Stimulated activated CD4-positive, alpha-beta T cell treated with anti-CD3 and anti-CD28 coated beads, Interleukin-1b, Interleukin-23, amount 100 ng/mL, for 1 hour (primary cell): ENCODE measurements at places on chromosomes 1 and 21.

GRCh38 chr1:91099746-91100621 is 78.1 kb upstream of the ZNF644 start:
- DNase-seq = no peak

- no peak for DNase-seq
Observed at GRCh38 chr1:184813528-184814089, 59.0 kb upstream of the EDEM3 start.

- DNase-seq = no peak
Observed at GRCh38 chr1:51916587-51917405, 38.3 kb upstream of the NRDC start.

GRCh38 chr1:206570529-206570928 is 41.7 kb downstream of the EIF2D start:
- no peak for DNase-seq

DNA sequence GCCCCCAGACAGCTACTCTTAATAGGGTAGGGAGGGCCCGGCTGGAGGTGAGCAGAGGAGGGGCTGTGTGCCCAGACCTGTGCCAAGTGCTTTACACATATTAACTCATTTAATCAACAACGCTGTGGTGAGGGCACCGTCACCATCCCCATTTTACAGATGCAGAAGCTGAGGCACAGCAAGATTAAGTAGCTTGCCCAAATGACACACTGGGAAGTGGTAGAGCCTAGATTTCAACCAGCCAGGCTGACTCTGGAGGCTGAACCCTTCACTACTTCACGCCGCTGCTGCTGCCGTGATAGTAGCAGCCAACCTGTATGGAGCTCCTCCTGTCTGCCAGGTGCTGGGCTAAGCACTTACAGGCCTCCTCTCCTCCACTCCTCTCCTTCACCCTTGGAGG is 127.2 kb downstream of the PTPRU start:
- no peak for DNase-seq

GRCh38 chr1:8133190-8133589 is 107.1 kb upstream of the ERRFI1 start:
- DNase-seq = no peak

DNA sequence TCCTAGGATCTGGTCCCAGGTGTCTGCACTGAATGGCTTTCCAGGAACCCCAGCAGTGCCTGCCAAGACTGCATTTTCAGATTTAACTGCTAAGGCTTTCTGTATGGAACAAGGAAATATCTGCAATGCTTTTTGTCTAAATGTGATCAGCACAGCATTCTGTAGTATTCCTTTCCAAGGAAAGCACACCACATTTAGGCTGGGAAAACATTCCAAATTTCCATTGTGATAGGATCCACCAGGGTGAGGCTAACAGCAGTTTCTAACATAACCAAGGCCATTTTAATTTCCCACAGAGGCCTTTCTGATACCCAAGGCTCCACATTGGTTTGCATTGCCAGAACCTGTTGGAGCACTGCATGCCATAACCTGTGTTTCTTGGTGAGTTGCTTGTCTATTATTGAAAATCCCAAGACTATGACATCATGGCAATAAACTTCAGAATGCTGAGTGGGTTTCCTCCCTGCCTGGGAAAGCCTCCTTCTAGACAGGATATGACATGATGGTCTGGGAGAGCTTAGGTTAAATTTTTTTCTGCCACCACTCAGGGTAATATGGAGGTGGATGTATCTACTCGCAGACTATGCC is 23.3 kb upstream of the PTGFRN start:
- no peak for DNase-seq

DNA sequence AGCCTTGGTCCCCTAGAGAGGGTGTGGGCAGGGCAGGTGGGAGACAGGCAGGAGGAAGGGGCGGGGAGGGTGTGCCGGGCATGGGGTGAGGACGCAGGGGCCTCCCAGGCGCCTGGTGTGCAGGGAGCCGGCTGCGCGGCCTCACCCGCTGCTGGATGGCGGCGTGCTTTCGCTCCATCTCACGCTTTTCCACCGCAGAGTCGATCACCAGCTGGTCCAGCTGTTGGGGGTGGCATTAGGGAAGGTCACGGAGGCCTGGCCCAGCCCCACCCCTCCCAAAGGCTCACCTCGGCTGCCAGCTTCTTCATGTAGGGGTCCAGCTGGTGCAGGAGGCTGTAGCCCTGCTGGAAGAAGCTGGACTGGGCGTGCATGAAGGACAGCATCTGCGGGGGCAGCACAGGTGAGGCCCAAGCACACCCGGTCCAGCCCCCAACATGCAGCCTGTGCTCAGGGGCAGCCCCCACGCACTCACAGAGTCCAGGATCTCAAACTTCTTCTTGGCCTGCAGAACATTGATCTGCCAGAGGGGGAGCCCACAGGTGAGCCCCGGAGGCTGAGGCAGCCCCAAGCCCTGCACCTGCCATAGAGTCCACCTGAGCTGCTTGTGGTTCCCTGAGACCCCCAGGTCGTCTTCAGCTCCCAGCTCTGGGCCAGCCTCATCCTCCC is 7.9 kb downstream of the ACAP3 start:
- no peak for DNase-seq

DNA sequence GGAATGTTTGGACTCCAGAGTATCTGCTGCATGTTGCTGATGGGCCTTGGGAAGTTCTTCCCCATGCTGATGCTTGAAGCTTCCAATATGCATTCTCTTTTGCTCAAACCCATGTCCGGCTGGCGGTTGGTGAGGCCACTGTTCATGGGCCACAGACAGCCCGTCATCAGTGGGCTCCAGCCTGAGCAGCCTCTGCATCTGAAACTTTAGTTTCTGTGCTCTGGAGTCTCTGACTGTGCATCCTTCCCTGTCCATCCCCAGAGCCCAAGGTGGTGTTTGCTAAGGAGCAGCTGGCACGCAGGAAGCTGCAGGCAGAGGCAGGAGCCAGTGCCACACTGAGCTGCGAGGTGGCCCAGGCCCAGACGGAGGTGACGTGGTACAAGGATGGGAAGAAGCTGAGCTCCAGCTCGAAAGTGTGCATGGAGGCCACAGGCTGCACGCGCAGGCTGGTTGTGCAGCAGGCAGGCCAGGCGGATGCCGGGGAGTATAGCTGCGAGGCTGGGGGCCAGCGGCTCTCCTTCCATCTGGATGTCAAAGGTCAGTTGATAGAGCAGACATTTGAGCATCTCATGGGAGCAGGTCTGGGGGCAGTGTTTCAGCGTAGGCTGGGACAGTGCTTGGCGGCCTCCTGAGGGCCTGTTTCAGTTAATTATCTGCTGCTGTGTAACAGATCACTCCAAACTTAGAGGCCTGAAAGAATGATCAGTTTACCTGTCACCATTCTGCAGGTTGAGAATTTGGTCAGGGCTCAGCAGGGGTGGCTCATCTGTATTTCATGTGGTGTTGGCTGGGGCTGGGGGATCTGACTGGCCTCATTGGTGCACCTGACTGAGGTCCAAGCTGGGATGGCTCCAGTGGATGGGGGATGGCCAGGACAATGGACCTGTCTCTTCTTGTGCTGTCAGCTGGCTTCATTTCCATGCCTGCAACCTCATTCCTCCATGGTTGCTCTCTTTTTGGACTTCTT is 16.6 kb downstream of the OBSCN start:
- DNase-seq = no peak

DNA sequence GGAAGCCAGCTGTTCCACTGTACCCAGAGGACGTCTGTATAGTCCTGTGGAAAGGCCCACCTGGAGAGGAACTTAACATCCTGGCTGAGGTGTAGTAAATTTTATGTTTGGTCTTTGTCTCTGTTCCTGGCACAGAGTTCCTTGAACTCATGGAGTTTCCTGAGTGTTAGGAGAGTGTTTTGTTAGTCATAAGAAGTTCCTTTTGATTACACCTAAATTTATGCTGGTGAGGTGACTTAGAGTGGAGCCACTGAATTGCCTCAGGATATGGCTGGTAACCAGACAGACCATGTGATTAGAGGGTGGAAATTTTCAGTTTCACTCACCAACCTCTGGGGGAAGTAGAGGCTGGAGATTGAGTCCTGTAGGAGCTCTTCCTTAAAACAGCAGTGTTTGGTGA is 57.9 kb downstream of the RASAL2 start:
- no peak for DNase-seq

DNA sequence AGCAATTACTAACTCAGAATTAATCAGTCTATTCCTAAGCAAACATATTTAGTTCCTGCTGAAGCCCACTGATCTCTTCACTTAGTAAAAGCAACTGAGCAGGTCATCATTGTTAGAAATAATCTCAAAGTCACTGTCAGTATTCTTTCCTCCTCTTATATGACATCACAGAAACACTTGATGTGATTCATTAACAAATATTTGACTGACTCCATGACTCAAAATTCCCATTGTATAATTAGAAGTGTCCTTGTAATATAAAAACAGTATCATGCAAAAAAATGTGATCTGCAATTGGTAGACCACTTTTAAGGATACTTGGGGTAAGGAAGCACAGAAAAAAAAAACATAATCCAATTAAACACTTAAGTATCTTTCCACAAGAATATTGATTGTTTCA is 194.4 kb downstream of the DPYD start:
- DNase-seq = no peak

- DNase-seq = no peak
Observed at GRCh38 chr1:52195161-52195560, 53.3 kb downstream of the ZFYVE9 start.

- no peak for DNase-seq
Observed at GRCh38 chr1:27149084-27149761, 5.7 kb downstream of the SLC9A1 start.

DNA sequence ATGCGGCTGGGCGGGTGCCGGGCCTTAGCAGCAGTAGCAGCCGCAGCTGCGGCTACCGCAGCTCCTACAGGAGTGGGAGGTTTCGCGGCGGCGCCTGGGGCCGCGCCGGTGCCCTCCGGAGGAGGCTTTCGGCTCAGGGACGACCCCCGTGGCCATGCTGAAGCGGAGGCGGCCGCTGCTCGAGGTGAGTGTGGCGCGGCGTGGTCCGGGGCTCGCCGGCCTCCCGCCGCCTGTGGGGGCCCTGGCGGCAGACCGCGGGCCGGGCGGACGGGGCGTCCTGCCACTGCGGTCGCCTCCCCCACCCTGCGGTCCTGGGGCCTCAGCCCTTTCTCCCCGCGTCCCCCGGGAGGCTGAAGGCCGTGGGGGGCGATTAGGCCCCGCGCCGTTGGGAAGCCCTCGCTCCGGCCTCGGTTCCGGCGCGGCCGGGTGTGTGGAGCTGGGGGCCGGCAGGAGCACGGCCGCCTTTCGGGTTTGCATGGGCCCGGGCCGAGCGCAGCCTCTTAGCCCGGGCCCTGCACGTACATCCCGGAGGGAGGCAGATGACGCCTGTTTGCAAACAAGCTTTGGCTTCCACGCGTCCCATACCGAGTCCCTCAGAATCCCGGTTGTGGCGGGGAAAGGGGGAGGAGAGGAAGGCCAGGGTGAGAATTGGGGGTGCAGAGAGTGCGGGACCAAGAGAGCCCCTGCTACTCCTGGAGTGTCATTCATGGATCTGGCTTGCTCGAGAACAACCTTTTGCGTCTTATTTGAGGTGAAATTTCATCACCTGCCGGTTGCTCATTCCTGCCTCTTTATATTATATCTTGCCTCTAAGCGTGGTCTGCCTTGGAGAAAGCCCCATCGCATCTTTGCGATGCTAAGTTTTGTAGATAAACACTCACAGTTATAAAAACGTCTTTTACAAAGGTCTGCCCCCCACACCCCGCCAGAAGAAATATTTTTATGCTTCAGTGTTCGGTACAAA is 613 bp downstream of the ZFYVE9 start:
- no peak for DNase-seq

GRCh38 chr1:57179001-57179400 is 213.2 kb upstream of the C8B start:
- DNase-seq = no peak

GRCh38 chr1:6134206-6134605 is 45.9 kb downstream of the CHD5 start:
- DNase-seq = no peak

- no peak for DNase-seq
Observed at GRCh38 chr1:67393240-67393639, 37.0 kb downstream of the SERBP1 start.

DNA sequence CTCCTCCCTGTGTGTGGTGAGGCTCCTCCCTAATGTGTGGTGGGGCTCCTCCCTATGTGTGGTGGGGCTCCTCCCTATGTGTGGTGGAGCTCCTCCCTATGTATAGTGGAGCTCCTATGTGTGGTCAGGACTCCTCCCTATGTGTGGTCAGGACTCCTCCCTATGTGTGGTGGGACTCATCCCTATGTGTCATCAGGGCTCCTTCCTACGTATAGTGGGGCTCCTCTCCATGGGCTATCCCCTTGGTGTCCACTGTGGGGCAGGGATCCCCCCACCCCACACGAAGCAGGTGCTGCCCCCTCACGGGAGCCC is 29.6 kb downstream of the PRSS38 start:
- no peak for DNase-seq

DNA sequence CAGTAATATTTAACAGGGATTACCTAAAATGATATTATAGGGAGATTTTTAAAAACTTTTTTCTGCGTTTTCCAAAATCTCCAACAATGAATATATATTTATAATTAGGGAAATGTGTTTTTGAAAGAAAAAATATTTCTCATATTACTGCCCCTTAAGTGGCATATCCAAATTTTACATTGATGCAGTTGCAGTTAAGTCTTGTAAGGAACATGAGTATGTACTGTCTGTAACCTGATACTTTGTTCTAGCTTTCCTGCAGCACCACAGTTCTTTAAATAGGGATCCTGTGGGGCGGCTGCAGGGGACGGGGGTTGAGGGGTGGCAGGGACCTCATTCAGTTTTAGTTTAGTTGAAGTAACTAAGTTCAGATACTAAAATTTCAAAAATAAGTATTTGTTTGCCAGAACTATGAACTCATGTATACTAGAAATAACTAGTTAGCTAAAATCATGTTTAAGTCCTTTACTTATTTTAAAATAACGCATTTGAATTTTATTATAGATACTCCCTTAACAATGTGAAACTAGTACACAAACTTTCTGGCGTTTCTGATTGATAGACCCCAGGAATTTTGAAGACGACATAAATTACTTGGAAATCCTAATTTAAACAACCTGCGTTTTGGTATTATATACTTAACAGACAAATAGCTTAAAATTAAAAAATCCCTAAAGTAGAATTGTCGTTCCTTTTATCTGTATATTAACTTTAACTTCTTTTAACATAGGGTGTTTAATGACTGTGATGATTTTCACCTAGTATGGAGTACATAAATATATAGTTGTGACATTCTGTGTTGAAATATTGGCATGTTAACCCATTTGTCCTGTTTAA is 639 bp upstream of the DNAJB4 start:
- no peak for DNase-seq

DNA sequence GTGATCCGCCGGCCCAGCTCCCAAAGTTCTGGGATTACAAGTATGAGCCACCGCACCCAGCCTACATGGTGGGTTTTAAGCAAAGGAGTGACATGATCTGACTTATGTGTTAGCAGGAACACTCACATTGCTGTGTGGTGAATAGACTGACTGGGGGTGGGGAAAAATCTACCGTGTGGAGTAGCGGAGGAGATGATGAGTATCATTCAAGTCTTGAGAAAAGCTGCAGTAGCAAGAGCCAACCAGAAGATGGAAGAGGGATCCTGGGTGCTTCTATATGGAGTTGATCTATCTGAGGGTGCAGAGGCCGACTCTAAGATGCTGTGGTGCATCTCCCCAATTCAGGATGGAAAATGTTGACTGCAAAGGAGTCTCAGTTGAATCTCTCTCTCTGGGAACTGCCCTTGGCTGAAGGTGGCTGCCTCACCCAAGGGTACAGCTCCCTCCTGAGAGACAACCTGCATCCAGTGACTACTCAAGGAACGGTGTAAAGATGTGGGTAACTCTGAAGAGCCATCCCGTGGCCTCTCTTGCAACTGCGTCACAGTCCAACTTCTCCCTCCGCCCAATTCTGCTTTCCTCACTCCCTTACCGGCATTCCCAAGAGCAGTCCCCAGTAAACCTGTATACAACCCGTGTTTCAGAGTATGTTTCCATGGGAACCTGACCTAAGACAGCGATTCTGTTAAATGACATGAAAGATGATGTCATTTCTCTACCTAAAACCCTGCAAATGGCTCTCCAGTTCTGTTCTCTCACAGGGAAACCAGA is 7.4 kb upstream of the B3GALNT2 start:
- DNase-seq = no peak
